ENCODE measurements at places on chromosomes 16 and 17.

GRCh38 chr16:740459-740763 lies 386 bp downstream of the CIAO3 start:
- DNase-seq, result no peak

DNA sequence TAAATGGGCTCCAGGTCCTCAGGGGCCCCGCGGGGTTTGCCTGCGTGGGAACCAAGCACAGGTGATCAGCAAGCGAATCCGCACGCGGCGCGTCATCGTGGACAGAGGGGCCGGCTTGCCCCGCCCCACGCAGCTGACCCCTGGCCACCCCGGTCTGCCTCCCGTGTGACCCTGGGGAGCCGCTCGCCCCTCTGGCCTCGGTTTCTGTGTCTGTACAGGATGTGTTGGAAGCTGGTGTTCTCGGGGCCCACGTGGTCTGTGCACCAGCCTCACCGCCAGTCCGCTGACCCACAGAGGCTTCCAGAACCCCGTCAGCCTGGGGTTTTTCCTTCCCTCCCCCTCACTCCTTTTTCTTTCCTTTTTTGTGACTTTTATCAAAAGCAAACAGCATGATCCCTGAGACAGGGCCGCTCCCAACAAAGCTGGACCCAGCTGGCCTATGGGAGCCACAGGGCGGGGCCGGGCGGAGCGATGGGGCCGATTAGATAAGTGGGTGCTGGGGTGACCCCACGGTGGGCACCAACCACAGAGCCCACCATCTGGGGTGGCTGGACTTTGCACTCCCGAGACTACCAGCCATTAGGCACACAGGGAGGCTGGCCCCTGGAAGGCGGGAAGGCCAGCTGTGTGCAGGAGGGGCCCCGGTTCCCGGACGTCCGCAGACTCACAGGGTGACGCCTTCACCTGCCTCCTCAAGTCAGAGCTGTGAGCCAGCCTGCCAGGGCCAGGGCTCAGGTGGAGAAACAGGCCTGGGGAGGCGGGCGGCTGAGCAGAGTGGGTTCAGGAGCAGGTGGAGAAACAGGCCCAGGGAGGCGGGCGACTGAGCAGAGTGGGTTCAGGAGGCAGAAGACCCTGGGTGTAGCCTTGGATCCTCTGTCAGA lies 56.0 kb downstream of the ZFPM1 start:
- no peak for DNase-seq

DNA sequence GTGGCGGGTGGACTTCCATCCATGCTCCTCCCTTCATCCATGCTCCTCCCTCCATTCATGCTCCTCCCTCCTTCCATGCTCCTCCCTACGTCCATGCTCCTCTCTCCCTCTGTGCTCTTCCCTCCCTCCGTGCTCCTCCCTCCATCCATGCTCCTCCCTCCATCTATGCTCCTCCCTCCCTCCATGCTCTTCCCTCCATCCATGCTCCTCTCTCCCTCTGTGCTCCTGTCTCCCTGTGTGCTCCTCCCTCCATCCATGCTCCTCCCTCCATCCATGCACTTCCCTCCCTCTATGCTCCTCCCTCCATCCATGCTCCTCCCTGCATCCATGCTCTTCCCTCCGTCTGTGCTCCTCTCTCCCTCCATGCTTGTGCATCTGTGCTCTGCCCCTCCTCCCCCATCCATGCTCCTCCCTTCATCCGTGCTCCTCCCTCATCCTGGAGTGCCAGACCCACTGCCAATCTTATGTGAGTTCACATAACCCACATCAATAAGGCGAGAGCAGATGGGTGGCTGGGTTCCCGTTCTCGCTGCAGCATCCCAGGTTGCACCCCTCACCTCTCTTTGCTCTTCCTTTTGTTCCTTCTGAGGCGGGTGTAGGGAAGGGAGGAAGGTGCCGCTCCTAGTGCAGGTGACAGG lies 22.8 kb downstream of the KSR1 start:
- DNase-seq, result no peak

GRCh38 chr16:89864527-89864820 lies 8.9 kb upstream of the TCF25 start:
- no peak for DNase-seq

- no peak for DNase-seq
Observed at GRCh38 chr17:41537614-41537954, 9.5 kb upstream of the KRT19 start.

DNA sequence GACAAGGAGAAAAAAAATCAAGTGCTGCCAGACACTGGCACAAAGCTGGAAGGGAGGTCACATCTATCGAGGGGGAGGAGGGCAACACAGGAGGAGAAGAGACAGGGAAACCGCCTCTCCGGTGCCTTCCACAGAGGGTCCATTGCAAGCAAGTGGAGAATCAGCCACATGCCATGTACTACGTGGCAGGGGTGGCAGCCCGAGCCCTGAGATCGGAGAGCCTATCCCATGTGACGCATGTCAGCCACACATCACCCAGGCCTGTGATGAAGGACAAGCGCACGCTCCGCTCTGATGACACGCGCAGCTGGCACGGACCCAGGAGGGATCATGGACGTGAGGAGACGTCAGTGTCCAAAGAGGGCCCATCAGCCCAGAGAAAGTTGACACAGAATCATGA lies 30.1 kb downstream of the ADCY9 start:
- no peak for DNase-seq

- DNase-seq, result no peak
Observed at GRCh38 chr17:42779304-42779935, 990 bp upstream of the WNK4 start.

DNA sequence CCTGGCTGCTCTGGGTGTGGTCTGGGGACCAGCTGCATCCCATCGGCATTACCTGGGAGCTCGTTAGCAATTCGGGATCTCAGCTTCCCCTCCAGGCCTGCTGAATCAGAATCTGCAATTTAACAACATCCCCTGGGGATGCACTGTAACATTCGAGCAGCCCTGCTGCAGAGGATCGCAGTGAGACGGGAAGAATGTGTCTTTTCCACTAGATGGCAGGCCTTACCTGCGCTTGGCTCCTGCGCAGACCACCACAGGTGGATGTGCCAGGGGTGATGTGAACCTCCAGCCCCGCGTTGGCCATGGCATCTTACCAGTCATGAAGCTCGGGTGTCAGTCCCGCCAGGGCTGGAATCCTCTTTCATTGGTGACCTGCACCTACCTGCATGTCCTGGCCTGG lies 209.9 kb downstream of the PRKCB start:
- no peak for DNase-seq

DNA sequence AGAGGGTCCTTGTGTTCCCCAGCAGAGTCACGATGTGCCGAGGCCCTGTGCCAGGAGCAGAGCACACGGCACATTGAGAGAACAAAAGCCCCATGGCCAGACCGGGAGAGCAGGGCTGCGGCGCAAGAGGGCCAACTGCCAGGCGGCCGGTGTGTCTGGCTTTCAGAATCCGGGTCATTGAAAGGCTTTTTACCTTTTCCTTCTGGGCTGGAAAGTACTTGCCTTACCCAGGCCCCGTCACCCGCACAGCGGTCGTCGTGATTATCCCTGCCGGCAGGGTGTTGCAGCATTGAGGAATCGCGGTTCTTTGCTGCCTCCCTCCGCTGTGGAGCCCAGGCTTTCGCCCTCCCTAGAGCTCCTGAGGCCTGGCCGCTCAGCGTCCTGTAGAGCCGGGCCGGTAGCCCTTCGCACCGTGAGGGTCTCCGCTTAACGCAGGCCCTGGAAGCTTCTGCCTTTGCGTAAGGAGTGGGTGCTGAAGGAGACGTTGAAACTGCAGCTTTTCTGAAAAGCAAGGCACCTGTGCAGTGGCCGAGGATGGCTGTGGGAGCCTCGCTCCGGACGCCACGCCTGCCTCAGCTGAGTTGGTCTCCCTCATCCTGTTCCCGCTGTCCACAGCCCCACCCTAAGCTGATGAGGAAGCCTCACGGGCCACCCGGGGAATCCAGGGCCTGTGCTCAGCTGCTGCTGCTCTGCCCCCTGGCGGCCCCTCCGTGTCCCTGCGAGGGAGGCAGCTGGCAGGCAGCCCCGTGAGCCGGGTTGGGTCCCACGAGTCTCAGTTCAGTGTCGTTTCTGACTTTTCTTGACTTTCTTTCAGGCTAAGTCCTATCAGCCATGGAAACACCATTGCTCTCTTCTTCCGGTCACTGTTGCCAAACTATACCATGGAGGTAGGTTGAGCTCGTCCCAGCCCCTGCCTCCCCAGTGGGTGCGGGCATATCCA lies 8.6 kb upstream of the MC1R start:
- no peak for DNase-seq

All from PC-9 (cell line).